ENCODE measurements at places on chromosomes 7 and 10. TPM values are rescaled to one million over a fixed set of nuclear protein-coding genes. Genes with fewer than 3 reads are reported as not detected.

C7orf33 gene
- total RNA-seq: not detected

ALDH18A1 gene
- 122 TPM for total RNA-seq

VAX1 gene
- not detected for total RNA-seq

SAP25 gene
- total RNA-seq: 5.8 TPM

PHKG1 gene
- total RNA-seq: 0.61 TPM

FAM25C gene
- total RNA-seq: not detected

GRCh38 chr10:92972066-92972870, 88.3 kb upstream of the CYP26C1 start:
- H3K27ac ChIP-seq: no peak overlapping the region
- no peaks in the 10 kb centered on the region for H3K4me1 ChIP-seq
- H3K36me3 ChIP-seq: no peaks in the 10 kb centered on the region
- H3K4me3 ChIP-seq: no peak overlapping the region
- DNase-seq: no peak

DNA sequence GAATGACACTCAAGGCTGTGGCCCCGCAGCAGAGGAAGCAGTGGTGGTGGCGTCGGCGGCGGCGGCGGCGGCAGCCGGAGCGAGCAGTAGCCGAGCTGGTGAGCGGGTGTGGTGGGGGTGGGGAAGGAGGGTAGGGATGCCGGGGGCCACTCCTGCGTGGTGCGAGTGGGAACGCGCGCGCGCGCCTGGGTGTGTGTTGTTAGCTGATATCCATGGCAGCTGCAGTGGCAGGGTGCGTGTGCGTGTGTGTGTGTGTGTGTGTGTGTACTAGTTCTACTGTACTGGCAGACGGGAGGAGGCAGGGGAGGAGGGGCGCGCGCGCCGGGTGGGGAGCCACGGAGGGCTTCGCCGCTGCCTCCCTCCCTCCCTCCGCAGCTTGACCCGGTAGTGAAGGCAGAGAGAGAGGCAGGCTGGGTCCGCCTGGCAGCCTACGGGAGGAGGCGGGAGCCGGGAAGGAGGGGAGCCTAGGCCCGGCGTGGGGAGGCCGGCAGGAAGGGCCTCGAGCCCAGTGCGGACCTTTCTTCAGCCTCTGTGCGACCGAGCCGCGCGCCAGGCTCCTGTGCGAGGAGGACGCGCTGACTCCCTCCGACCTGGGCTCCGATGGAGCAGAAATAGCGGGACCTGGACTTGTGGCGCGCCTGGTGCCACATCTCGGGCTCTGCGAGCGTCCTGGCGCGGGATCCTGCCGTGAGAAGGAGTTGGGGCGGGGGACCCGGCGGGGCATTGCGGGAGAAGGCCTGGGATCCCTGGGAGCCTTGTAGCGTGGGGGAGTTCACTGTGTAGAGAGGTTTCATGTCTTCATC, at the start of gene MAGI2:
TSS of gene MAGI2 (minus strand) at position 110 of the 803 bp plus-strand sequence. CDS start 347 bp downstream, outside the sequence.
- H3K27ac ChIP-seq: no peak within 1 kb of the TSS
- H3K27me3 ChIP-seq: peaks cover 61% of the 10 kb centered on the region
- H3K36me3 ChIP-seq: no peaks in the 10 kb centered on the region
- no peaks in the 10 kb centered on the region for H3K4me1 ChIP-seq
- H3K4me3 ChIP-seq: peak within 1 kb of the TSS; percentile 63

GRCh38 chr10:32028710-32029109, 27.5 kb downstream of the KIF5B start:
- H3K4me1 ChIP-seq: no peaks in the 10 kb centered on the region
- H3K4me3 ChIP-seq: no peak overlapping the region
- no peak overlapping the region for H3K27ac ChIP-seq
- no peak for DNase-seq

DNA sequence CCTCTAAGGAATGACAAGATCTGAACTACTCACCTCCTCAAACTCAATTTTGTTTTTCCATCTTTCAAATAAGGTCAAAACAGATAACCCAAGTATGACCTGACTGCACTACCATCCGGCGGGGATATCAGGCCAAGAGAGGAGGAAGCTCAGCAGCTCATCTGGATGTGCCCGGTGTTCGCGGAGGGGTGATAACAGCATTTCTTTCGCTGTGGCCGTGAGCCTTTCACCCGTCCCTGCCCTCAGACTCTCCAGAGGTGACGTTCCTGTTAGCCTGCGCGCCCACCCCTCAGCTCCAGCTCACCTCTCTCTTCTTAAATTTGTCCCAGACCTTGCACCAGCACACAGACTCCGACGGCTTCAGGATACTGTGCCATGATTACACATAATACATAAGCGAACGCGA, 526 bp downstream of the ZNF248 start:
- no peak overlapping the region for H3K27ac ChIP-seq
- H3K4me3 ChIP-seq: no peak overlapping the region
- no peaks in the 10 kb centered on the region for H3K4me1 ChIP-seq

GRCh38 chr7:20223356-20223755, 6.2 kb upstream of the MACC1 start:
- no peak for DNase-seq
- H3K27me3 ChIP-seq: no peaks in the 10 kb centered on the region
- H3K4me3 ChIP-seq: no peak overlapping the region
- H3K36me3 ChIP-seq: no peaks in the 10 kb centered on the region
- H3K27ac ChIP-seq: no peak overlapping the region
- H3K4me1 ChIP-seq: 0 out of 2 replicates have a peak, but pooled peaks cover 8% of the 10 kb centered on the region

GRCh38 chr10:119409906-119410305, 132.6 kb downstream of the RGS10 start:
- no peaks in the 10 kb centered on the region for H3K36me3 ChIP-seq
- H3K27ac ChIP-seq: no peak overlapping the region
- H3K4me3 ChIP-seq: no peak overlapping the region
- no peaks in the 10 kb centered on the region for H3K4me1 ChIP-seq
